ENCODE measurements at places on chromosomes 5 and 9.
A peak's percentile ranks its signal among the peaks of the same experiment; 100 is the strongest.

DNA sequence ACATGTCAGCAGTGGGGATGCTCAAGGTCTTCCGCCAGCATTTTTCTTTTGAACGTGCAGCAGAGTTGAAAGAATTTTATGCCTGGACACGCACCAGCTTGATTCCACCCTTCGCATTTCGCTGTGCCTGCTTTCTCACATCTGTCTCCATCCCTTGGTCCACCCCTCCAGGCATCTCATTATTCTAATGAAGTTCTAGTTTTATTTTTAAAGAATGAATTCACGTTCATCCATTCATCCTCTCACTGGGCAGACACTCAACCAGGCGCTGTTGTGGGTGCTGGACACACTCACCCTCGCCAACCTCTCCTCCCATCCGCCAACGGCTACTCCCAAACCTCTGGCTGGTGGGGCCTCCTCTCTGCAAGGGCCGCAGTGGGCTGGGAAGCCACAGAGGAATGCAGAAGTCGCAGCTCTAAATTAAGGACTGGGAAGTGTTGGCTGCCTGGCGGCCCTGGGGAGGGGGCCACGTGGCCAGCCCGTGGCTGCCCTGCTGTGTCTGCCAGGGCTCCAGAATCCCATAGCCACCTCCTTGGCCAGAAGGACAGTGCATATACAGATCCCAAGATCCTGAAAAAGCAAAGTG, 6.7 kb downstream of the SUSD3 start:
- no peak for DNase-seq

GRCh38 chr5:56900858-56901578, 8.4 kb upstream of the SETD9 start:
- peak; percentile 48 for DNase-seq

- no peak for DNase-seq
These were observed 99.7 kb downstream of the NPR3 start for GRCh38 chr5:32810804-32811203.

GRCh38 chr5:103120607-103121200, 603 bp downstream of the PPIP5K2 start:
- peak; percentile 38 for DNase-seq

DNA sequence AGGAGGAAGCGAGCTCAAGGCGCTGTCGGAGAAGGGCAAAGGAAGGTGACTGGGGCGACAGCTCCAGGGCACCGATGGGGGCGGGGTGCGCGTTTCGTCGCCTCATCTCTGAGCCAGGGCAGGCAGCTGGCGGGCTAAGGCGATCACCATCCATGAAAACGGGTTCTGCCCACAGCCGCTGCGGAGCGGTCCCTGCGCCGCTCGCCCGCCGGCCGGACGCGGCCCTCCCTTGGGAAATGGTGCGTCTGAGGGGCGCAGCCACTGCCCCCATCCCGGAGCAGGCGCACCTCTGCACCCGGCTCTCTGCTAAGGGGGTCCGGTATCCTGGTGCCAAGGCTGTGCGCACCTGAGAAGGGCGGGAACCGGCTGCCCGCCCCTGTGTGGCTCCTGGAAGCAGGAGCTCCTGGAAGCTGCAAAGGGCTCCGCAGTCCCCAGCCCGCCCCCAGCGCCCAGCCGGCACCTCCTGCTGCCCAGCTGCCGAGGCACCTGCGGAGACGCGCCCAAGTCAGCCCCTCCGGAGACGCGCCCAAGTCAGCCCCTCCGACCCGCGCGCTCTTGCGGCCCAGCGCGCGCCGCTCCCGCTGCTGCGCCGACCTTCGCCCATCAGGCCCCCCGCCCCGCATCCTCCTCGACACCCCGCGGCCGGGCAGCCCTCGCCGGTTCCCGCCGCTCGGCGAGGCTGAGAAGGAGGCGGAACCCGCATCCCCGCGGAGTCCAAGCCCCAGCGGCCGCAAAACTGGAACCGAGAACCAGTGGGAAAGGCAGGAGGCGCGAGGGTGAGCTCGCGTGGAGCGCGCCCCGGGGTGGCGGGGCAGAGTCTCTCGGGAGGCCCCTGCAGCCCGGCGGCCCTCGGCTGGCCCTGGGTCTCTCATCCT, 757 bp downstream of the ANKRD34B start:
- peak; percentile 5 for DNase-seq

DNA sequence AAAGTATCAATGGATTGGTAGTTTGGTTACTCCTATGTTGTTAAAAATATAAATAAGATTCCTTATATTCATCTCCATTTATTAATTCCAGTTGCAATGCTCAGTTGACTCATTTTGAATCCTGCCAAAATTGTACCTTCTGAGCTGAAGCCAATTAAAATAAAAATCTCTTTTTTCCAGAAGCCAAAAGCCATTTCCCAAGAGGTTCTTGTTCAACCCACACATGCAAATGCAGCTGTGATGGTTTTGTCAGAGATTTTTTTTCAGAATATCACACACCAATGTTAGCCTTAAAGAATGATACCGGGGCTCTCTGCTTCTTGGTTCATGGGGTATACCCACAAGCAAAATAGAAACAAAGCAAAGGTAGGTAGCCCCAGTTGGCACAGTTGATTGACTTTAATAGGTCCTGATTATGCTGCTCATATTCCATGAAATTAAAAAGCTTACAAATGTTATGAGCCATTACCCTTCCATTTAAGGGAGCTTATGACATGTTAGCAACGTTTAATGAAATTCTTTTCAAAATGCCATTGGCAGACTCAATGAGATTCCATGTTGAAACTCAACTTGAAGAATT, 208.0 kb downstream of the SGCD start:
- no peak for DNase-seq

GRCh38 chr5:67366691-67367395, 170.2 kb upstream of the CD180 start:
- DNase-seq, result no peak

DNA sequence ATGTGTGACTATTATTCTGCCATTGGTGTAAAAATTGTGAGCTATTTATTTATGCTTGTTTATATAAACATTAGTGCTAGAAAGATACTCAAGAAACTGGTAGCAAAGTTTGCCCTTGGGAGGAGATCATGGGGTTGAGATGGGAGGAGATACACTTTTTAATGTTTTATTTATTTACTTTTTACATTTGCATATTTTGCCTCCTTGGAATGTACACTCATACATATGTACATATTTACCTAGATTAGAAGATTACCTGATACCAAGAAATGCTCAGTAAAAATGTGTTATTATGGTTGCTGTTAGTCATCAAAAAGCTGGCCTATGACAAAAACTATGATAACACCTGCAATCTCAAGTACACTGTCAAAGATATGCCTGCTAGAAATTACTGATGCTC, 195.2 kb downstream of the KCTD16 start:
- no peak for DNase-seq

DNA sequence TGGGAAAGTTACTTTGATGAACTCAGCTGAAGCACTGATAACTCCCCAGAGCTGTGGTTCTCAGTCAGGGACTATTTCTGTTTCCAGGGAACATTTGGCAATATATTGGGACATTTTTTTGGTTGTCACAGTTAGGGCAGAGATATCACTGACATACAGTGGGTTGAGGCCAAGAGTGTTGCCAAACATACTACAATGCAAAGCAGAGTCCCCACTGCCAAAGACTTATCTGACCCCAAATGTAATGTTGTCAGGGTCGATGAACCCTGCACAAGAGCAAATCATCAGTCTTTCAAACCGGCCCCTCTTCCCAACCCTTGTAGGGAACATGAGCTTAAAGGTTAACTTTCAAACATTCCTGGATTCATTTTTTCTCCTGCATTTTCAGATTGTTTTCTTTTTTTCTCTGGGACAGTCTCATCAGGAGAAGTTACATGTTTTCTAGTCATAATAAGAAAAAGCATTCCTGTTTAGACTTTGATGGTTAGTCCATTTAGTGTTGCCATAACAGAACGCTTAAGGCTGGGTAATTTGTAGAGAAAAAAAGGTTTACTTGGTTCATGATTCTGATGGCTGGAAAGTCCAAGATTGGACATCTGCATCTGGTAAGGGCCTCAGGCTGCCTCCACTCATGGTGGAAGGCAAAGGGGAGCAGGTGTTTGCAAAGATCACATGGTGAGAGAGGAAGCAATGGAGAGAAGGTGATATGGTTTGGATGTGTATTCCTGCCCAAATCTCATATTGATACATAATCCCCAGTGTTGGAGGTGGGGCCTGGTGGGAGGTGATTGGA, 18.8 kb upstream of the SUB1 start:
- DNase-seq, result no peak

GRCh38 chr5:139340051-139340450, 1.6 kb upstream of the PAIP2 start:
- no peak for DNase-seq

DNA sequence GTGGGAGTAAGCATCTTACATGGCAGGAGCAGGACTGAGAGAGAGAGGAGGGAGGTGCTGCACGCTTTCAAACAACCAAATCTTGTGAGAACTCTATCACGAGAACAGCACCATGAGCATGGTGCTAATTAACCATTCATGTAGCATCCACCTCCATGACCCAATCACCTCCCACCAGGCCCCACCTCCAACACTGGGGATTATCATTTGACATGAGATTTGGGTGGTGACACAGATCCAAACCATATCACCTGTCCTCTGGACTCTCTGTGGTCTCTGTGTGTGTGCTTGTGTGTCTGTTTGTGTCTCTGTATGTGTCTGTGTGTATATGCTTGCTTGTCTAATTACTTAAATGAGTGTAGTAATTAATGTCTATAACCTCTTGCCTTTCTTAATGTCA, 31.1 kb downstream of the SEC61B start:
- DNase-seq, result peak; percentile 84

GRCh38 chr9:83239747-83240146, 176.8 kb upstream of the RASEF start:
- DNase-seq, result no peak

GRCh38 chr5:23208959-23209431, 298.4 kb upstream of the PRDM9 start:
- DNase-seq, result peak; percentile 34

DNA sequence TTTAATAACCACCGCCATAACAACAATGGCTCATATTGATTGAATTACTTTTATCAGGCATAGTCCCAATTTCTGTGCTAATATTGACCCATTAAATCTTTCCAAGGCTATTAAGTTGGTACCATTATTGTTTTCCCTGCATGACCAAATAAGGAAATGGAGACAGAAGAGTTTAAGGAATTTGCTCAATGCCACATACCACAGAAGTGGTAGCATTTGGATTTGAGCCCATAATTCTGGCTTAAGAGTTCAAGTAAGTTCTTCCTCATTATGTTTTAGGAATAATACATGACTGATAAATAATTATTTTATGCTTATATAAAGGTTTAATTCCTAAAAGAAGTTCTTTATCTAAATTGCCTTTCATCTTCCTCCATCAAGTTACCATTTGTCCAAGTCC, 43.4 kb upstream of the HAPLN1 start:
- DNase-seq, result no peak

GRCh38 chr9:35826071-35826701, 2.3 kb downstream of the FAM221B start:
- peak; percentile 78 for DNase-seq

DNA sequence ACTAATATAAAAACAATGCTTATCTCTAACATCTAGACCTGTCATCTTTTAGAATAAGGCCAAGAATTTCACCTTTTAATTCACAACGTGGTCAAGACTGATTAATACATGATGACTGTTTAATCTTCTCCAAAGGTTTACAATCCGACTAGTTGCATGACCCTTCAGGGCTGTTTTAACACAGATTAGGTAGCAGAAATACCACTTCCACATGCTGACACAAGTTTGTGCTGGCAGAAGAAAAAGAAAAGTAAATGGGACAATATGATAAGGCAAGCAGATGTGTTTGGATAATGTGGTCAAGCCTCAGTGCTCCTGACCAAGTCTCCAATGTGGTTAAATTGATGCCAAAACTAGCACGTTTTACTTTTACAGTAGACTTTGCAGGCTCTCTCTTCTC, 31.1 kb downstream of the SEMA6A start:
- no peak for DNase-seq

DNA sequence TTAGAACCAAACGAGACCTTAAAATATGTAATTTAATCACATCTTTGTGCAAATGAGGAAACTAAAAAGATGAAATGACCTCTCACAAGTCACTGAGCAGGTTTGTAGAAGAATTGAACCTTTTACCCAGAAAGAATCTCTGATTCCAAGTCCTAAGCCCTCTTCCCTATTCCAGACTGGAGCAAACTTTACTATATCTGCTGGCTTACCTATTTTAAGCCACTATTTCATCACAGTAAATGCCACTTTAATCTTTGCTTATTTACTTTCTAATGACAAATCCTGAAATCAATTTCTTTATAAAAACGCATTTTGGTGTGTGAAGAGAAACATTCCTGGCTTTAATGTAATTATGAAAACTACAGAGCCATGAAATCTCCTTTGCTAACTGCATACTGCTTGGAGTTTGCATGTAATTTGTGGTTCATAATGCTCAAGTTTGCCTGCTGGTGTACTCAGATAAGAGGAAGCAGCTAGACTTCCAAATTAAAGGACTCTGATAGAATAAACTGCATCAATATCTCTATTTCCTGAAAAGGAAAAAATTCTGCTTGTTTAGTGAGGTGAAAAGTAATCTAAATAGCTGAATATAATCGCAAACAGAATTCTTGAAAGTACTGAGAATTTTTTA, 121.2 kb downstream of the RAB3C start:
- DNase-seq, result no peak

GRCh38 chr5:59222687-59223511, 640.0 kb downstream of the RAB3C start:
- no peak for DNase-seq

- DNase-seq, result peak; percentile 45
These were observed 393.0 kb downstream of the NTRK2 start for GRCh38 chr9:85062385-85063022.

DNA sequence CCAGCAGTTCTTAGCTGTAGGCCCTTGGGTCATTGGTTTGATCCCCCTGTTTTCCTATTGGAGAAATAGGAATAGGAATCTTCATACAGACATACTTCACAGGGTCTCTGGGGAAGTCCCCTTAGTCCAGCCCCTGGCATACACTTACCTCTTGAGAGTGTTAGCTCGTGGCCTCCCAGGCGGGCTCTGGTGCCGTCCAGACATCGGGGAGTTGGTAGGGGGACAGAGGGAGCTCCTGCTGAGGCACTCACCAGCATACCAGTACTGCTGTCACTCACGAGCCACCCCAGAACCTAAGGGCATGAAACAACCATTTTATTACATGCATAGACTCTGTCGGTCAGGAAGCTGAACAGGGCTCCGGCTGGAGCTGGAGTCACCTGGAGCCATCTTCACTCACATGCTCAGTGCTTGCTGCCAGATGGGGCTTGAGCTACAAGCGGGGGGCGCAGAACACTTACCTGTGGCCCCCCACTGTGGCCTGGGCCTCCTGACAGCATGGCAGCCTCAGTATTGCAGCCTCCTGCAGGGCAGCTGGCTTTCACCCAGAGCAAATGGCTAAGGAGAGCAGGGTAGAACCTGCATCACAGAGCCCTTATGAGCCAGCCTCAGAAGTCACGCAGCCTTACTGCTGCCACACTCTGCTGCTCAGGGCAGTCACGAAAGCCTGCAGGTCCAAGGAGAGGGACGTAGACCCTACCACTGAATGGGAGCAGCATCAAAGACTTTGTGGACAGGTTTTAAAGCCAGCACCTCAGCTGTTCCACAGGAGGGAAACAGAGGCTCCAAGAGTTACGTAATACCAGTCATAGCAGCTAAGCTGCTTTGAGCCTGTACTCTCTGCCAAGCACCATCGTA, 58.3 kb upstream of the ANGPTL2 start:
- no peak for DNase-seq

GRCh38 chr5:36017004-36017403, 25.8 kb upstream of the UGT3A1 start:
- no peak for DNase-seq
